NCI-H1105 treated with DMSO at 0.1 percent for 48 hours (cell line): ENCODE measurements at places on chromosomes 3 and 15.

- no peak for DNase-seq
Measured at GRCh38 chr15:39066677-39067076, 502.1 kb upstream of the RASGRP1 start.

DNA sequence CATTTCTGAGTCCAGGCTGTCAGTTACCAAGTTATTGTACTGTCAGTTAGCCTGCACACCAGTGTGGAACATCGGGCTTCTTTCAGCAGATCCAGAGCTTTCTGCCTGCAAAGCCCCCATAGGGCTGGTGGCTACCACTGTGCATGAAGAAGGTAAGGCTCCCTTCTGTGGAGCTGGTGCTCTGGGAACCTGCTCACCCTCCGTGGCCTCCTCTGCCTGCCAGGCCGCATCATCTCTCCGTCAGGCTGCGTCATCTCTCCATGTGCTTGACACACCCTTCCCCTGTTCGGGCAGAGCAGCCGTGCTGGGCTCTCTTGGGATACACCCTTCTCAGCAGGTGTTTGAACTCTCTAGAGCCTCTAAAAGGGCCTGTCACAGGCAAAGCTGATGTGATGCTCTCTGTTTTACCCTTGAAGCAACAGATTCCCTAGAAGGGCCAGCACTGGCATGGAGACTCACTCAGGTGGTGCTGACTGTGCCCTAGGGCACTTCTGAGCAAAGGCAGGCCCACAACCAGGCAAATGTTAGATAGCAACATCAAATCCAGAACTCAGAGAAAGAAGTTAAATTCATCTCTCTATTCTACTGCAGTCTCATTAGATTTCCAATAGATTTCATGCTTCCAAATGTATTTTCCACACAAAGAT lies 261.1 kb downstream of the EPHB1 start:
- no peak for DNase-seq

DNA sequence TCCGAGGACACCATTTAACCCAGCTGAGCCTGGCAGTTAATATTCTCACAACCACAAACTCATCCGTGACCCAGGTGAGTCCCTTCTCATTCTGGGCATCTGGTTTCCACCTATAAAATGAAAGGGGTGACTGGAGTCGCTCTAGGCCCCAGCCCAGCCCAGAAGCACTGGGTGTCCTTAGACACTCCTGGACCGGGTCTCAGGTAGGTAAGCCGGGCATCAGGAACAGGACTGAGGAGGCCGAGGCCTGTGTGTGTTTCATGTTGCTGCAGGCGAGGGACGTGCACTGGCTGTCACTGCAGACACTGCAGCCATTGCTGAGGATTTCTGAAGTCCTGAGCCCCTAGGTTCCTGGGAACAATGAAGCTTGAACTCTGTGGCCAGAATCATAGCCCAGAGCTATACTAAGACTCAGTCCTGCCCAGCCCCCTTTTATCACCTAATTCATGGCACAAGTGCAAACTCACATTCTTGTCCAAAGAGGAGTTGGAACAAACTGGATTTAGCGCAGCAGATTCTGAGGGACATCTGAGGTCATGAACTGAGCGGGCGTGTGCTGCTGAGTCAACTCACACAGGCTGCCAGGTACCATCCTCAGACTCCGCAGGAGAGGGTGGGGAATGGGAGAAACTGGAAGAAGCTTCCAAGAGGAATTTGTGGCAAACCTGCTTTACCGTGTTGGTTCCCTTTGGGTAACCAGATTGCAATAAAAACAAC lies 184.9 kb downstream of the FAM43A start:
- no peak for DNase-seq

GRCh38 chr15:73258271-73259108 lies 110.3 kb downstream of the HCN4 start:
- DNase-seq, result no peak

DNA sequence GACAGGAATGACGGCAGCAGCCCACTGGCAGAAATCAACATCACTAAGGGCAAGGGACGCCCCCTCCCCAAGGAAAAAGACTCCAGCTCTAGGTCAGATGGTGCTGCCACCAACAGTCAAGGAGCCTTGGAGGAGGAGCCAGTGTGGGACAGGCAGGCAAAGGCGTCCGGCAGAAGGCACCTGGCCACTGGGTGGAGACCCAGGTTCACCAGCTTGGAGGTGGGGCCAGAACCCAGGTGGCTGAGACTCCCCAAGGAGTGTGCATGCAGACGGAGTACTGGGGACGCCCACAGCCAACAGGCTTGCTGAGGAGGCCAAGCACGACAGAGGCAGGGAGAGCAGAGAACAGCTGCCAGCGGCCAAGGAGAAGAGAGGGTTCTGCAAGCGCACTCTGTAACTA lies 35.2 kb downstream of the PTPN23 start:
- no peak for DNase-seq
